B cell (primary cell): ENCODE measurements at places on chromosomes 5 and 9.
A peak's percentile ranks its signal among the peaks of the same experiment; 100 is the strongest.

GRCh38 chr9:85662573-85662972, 79.2 kb downstream of the AGTPBP1 start:
- no peak for DNase-seq

DNA sequence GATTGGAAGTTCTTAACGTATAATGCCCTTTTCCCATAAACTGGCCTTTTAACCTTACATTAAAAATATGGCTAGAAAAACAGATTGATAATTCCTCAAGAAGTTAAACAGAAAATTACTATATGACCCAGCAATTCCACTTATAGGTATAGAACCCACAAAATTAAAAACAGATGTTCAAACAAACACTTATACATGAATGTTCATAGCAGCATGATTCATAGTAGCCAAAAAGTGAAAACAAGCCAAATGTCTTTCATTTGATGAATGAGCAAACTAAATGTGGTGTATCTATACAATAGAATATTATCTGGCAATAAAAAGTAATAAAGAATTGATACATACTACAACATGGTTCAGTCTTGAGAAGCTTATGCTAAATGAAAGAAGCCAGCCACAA, 35.5 kb downstream of the POU5F2 start:
- no peak for DNase-seq

GRCh38 chr5:38447056-38447455, 109.4 kb downstream of the LIFR start:
- DNase-seq: no peak

DNA sequence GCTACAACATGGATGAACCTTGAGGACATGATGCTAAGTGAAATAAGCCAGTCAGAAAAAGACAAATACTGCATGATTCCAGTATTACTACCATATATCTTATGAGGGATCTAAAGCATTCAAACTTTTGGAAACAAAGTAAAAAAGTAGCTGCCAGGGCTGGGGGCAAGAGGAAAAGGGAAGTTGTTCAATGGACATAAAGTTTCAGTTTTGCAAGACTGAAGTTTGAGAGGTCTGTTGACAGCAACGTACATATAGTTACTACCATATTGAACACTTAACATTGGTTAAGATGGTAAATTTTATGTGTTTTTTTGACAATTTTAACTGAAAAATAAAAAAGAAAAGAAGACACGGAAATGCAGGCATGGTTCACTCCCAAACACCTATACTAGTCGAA, 77.6 kb downstream of the MAPKAP1 start:
- peak; percentile 33 for DNase-seq

DNA sequence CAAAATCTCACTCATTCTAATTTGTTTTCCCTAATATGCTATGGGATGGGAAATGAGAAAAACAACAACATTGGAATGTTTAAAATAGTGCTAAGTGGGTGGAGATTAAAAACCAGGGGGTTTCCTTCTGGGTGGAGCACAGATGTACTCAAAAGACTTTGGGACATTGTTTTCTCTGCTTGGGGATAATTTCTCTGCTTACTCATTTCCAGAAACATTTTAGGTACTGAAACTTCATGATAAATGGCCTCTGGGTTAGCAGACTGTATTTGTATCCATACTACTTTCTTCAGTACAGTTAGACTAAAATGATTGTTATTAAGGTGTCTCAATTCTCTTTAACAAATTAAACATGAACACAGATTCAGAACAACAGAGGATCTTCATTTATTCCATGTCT, 17.4 kb downstream of the ELOVL7 start:
- no peak for DNase-seq

DNA sequence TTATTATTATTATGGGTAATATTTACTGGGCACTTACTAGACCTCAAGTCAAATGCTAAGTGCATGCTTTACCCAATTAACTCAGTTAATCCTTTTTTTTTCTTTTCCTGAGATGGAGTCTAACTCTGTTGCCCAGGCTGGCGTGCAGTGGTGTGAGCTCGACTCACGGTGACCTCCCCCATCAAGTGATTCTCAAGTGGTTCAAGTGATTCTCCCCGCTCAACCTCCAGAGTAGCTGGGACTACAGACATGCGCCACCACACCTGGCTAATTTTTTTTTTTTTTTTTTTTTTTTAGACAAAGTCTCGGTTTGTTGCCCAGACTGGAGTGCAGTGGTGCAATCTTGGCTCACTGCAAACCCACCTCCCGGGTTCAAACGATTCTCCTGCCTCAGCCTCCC, 69.1 kb downstream of the CXXC5 start:
- no peak for DNase-seq

DNA sequence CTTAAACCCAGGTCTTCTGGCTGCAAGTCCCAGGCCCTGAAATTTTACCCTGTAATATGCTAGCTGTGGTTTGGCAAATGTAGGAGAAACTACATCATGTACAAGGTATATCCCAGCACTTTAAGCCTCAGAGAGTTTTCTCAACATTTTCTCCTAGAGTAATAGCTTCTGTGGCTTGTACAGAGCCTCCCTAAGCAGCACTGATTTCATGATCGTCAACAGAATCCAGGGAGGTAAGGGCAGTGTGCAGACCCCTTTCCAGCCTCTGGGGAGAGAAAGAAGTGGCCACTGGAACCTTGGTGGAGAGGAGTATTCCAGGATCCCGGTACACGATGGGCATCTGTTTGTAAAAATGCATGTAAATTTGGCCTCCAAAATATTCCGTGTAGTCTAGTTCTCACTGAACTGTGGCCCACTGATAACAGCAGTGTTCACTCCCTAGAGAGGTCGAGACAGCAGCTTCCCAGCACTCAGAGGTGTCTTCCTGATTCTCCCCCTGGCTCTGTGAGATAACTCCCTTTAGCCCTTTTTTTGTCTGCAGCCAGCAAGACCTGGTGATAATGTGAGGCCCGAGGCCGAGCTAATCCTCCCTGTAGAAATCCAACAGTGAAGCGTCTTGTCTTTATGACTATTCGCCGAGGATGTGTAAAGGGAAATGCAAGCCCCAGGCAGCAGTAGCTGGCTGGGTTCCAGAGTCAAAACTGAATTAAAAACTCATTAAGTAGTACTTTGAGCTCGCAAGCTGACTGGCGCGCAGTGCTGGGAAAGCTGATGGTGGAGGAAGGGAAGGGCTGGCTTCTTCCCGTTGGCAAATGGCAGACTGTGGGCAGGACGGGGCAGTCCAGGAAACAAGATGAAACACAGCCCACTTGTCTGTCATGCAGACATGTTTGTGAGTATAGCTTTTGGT, 59.0 kb downstream of the MAP1B start:
- DNase-seq: no peak

DNA sequence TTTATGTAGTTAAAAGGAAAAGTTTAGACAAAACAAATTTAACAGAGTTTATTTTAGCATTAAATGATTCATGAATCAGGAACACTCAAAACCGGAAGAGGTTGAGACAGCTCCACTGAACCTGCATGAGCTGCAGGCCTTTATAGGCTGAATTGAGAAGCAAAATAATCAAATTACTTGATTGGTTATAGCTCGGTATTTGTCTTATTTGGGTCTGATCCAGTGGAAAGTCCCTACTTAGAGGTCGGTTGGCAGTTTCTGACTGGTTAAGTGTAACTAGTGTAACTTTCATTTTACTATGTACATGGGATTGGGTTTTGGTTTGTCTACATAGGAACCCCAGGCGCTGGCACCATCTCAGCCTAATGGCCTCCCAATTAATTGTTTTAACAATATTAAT, 74.1 kb upstream of the PIK3R1 start:
- DNase-seq: peak; percentile 55

GRCh38 chr5:56816546-56817081, 1.3 kb downstream of the MAP3K1 start:
- DNase-seq: peak; percentile 77

GRCh38 chr5:79236362-79236969, 535 bp downstream of the JMY start:
- DNase-seq: no peak

GRCh38 chr9:133184971-133185370, 21.3 kb upstream of the GBGT1 start:
- DNase-seq: peak; percentile 58

DNA sequence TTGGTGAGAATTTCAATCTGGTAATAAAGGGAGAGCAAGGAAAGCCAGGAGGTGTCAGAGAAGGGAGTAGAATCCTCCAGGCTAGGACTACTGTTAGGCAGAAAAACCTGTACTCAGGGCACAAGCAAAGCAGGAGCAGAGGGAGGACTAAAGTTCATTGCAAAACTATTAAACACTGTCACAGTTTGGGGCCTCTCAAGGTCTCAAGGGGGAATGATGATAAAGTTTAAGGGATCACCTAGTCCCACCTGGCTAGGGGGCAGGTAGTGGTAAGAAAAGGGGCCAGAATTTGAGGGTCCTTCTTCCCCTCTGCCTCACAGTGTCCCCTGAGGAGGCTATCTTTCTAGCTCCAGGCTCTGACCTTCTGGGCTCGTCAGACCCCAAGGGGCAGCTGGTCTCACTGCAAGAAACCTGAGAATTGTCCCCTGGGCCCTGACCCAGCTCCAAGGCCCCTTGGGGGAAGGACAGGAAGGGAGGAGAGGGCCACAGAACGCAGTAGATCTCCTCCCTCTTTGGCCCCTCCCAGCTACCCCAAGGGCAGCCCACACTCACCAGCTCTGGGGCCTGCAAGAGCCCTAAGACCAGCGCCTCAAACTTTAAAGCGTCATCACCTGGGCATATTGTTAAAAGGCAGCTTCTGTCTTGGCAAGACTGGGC, 974 bp downstream of the CCDC69 start:
- no peak for DNase-seq

DNA sequence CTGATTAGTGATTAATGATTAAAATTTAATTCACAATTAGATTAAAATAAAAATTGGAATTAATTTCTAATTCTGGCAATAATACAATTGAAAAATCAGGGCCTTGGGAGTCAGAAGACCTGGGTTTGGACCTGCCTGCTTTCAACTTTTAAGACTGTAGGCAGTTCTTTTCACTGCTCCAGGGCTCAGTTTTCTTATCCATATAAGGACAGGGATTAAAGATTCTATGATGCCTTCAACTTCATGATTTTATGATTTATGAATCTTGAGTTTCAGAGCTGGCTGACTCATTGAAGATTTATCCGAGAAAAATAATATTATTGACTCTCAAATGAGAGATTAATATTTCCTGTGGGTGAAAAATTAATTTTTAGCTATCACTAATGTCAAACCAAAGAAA, 208.6 kb upstream of the ANKH start:
- no peak for DNase-seq

GRCh38 chr9:2621722-2622460, at the start of gene VLDLR:
TSS of gene VLDLR (plus strand) at chr9:2621787. CDS start at chr9:2622190, 403 bp downstream.
- DNase-seq: peak; percentile 19
